ENCODE measurements at places on chromosomes 13 and 19.

DNA sequence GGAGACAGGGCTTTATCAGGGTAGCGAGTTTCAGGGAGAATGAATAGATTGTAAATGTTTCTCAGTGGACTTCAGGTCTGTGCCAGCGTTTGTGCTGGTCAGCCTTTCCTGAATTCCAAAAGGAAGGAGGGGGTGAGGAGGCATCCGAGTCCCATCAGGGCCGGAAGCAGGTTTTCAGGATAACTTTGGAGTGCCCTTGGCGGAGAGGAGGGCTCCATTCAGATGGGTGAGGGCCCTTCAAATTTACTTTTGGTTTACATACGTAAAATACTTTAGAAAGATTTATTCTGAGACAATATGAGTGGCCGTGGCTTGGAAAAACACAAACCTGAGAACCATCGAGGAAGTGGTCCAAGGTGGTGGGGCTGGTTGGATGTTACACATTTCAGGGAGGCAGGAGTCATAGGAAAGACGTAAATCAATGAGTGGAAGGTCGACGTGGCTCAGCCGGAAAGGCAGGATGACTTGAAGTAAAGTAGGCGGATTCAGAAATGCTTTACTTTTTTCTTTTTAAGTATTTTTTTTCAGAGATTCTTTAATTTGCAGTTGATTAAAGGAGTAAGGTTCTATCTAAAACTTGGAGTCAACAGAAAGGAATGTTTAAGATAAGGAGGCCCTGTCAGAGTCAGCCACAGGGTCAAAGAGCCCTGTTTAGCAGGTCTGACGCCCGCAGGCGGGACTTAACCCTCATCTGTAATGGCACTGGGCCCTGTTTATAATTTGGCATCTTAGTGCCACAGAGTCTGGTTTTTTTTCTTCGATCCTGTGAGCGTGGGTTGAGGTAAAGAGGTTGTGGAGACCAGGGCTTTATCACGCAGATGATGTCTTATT, 32.8 kb downstream of the ATP11A start:
- no peak for DNase-seq

GRCh38 chr13:109873351-109874123, 87.2 kb upstream of the IRS2 start:
- no peak for DNase-seq

DNA sequence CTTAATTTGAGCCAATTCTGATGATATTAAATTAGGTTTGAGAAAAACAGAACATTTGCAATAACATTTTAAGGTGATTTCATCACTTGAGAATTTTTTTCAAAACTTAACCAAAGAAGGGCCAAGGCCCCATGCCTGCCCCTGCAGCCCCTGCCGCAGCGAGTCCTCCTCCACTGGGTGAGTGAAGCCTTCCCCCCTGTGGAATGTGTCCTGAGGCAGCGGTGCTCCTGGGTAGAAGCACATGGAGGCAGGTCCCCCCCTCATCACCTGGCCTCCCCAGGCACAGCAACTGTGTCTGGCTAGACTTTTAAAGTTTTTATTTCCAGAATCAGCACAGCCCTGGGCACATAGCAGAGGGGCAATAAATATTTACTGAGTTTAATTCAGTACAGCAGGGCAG, 10.8 kb downstream of the SOX1 start:
- DNase-seq: no peak

GRCh38 chr19:39154629-39155100, 29.1 kb downstream of the PAK4 start:
- no peak for DNase-seq

- no peak for DNase-seq
Measured at GRCh38 chr13:62598708-62599107, 1183.1 kb upstream of the PCDH20 start.
